Upper lobe of right lung (tissue), 1 donor: ENCODE measurements at places on chromosomes 11 and 22. TPM values are rescaled to one million over a fixed set of nuclear protein-coding genes. Genes with fewer than 3 reads are reported as not detected.

The XBP1 gene
- total RNA-seq, result 255 TPM

The PGA5 gene
- total RNA-seq, result not detected

The KRTAP5-10 gene
- total RNA-seq, result not detected

DNA sequence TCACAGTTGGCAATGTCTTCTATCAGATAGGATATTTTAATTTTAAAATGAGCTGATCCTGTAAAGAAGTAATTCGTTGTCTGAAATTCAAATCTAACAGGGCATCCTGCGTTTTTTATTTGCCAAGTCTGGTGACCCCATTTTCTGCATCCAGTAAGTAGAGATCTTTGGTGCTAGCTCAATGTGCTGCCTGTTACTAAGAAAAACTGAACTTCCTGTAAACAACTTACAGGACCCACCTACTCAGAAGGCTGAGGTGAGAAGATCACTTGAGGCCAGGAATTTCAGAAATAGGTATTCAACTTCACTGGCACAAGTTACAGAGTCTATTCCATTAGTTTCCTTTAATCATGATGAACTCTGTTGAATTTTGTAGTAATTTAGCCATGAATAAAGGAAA lies 4.0 kb downstream of the ARL14EP start:
- DNase-seq, result no peak

- no peak for DNase-seq
Observed at GRCh38 chr11:7501894-7502293, 11.9 kb upstream of the PPFIBP2 start.

- no peak for DNase-seq
Observed at GRCh38 chr11:8808226-8808585, 102.8 kb upstream of the AKIP1 start.

DNA sequence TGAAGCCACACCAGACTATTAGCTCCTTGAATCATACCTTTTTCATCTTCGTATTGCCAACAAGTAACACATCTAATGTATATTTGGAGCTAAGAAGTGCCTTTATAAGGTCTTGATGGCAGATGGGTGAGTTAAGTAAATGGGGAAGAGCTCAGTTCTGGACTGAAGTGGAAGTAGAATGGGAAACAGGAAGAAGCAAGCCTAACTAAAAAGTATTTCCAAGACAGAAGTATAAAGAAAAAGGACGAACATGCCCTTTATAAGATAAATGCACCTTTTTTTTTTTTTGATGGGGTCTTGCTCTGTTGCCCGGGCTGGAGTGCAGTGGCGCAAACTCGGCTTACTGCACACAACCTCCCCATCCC lies 14.5 kb downstream of the CRTAM start:
- DNase-seq, result no peak

DNA sequence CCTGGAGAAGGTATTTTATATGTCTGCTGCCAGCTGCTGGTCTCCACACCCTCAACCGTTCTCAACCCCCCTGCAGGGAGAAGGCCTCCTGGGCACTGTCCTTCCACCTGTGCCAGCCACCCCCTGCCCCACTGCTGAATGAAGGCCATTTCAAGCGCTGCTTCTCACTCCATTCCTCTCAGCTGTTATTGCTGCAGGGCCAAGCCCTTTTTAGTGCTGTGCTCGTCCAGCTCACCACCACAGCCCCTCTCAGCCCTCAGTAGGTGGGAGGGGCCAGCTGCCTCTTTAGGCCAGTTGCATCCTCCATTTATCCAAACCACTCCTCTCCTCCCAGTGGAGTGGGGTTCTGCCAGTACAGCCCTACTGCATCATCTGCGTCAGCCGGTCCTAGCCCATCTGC lies 1.8 kb upstream of the WBP2NL start:
- peak; percentile 35 for DNase-seq

GRCh38 chr11:10410844-10411200 lies 44.2 kb upstream of the AMPD3 start:
- DNase-seq, result no peak

- no peak for DNase-seq
Observed at GRCh38 chr11:6876914-6877313, 489 bp downstream of the OR10A4 start.

DNA sequence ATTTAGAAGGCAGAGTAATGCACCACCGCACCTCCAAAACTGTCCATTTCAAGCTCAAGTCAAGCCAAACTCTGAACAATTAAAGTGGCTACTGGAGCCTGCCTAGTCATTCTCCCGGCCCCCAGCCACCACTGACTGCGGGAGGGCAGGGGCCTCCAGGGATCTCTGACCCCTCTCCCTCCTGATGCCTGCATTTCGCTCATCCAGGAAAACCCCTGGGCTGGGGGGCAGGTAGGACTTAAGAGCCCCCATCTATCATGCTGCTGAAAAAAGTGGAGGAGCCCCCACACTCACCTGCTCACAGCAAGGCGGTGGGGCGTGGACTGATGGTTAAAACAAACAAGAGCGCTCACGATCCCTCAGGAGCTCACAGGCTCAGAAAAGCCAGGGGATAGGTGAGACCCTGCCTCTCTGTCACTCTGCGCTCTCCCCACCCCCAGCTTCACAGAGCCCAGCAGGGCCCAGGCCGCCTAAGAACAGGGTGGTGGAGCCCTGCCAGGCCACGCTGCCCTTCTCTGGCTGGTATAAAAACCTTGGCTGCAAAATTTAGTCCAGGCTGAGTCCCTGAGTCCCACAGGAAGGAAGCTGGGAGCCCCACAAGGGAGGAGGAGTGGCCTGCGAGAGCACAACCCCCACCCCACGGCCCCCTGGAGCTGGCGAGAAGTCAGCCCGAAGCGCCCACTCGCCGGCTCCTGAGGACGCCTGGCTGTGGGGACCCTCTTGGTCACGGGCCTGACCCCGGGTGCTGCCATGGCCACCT lies 21.0 kb upstream of the MOB2 start:
- no peak for DNase-seq
